ENCODE measurements at places on chromosomes 6 and 20.

GRCh38 chr20:47529840-47530239 is 28.2 kb downstream of the NCOA3 start:
- DNase-seq = no peak

GRCh38 chr6:98944168-98944567 is 3.6 kb downstream of the FBXL4 start:
- no peak for DNase-seq

DNA sequence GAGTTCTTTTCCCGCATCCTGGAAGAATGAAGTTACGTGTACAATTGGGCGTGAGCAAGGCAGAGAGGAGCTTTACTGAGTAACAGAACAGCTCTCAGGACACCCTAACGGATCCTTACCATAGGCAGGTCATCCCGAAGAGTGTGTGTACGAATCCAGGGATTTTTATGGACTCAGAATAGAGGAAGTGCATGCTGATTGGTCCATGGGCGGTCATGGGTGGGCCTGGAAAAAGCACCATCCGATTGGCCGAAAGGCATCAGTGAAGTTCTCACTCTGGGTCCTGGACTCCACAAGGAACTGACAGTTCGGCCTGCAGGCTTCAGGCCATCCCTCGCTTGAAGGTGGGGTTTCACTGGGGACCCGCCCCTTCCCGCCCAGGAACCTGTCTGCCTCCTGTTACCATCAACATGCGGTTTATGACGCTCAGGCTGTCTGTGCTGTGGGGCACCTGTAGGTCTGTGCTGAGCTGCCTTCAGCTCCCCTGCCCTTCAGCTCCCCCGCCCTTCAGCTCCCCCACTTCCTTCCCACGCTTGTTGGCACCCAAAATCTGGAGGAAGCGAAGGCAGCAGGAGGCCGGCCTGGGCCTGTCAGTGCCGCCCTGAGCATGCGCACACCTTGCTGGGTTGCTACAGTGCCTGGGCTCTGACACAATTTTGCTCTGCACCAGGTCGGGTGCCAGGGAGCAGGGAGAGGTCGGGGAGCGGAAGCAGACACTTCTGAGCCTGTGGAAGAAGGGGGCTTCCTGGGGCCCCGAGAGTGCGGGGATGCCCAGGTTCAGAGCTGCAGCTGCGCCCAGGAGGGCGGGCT is 57.9 kb upstream of the MANEA start:
- DNase-seq = no peak

DNA sequence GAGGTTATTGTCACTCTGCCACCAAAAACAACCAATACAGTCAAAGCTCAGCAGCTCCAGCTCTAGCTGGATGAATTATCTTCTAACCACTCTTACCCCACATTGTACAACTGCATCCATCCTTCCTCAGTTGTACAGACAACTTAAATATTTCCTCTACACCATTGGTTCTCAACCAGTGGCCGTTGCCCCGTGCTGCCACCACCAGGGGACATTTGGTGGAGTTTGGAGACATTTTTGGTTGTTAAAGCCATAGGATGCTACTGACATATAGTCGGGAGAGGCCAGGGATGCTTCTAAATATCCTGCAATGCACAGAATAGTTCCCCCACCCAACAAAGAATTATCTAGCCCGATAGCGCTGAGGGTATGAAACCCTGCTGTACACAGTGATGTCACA is 59.3 kb downstream of the SHLD1 start:
- DNase-seq = no peak

- DNase-seq = no peak
Measured at GRCh38 chr6:79280756-79281155, 46.3 kb upstream of the HMGN3 start.

DNA sequence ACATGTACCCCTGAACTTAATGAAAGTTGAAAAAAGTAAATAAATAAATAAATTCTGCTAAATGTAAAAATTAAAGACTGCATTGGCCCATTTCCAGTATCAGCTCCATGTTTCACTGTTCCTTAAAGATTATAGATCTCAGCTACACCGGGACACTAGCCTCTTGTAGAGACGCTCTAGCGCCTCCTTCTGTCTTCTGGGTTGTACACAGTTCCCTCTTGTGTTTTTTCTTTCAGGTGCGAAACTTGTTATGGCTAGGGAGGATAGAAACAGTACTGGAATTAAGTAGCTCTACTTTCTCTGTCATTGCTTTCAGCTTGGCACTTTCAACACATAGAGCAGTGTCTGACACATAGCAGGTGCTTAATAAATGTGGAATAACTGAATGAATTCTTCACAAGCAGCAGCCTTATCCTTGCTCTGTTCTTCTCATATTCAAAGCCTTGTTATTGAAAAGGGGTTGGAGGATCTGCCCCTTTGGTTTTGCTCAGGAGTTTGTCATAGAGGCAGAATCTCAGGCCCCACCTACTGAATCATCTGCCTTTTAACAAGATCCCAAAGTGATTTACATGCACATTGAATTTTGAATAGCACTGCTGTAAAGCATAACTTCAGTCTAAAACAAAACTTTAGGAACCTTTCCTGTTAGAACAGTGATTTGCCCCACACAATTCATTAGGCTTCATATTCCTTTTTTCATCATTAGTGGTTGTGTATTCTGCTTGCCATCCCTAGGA is 92.3 kb downstream of the FIG4 start:
- peak; percentile 90 for DNase-seq

GRCh38 chr20:47588158-47588557 is 86.5 kb downstream of the NCOA3 start:
- DNase-seq = no peak

- DNase-seq = no peak
Measured at GRCh38 chr20:49283176-49283702, 5.4 kb upstream of the ZNFX1 start.

DNA sequence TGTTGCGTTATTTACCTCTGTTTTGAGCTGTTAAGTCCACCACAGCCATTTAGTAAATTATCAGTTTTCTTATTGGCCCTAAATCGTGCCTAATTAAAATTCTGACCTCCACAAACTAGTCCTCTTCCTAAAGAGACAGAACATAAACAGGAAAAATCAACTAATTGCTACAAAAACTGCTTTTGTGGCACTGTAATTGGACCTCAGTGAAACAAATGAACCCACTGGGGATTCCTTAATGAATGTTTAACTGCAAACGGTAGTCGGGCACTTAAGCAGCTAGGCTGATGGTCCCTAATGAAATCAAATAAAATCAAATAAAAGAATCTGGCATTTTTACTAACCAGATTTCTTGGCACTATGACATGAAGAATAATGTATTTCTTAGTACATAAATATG is 513.4 kb upstream of the SLC35B3 start:
- DNase-seq = no peak

DNA sequence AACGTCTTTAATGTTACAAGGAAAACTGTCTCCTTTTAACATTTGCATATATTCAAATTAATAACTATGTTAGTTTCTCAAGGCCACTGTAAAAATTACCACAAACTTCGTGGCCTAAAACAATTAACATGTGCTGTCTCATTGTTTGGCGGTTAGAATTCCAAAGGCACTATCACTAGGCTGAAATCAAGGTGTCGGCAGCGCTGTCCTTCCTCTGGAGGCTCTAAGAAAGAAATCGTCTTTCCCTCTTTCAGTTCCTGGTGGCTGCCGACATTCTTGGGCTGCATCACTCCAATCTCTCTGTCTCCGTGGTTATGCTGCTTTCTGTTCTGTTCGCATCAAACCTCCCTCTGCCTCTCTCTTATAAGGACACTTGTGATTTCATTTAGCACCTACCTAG is 4.2 kb downstream of the TPD52L1 start:
- peak; percentile 34 for DNase-seq

- DNase-seq = no peak
Measured at GRCh38 chr6:73879501-73880293, 183.7 kb downstream of the CD109 start.

DNA sequence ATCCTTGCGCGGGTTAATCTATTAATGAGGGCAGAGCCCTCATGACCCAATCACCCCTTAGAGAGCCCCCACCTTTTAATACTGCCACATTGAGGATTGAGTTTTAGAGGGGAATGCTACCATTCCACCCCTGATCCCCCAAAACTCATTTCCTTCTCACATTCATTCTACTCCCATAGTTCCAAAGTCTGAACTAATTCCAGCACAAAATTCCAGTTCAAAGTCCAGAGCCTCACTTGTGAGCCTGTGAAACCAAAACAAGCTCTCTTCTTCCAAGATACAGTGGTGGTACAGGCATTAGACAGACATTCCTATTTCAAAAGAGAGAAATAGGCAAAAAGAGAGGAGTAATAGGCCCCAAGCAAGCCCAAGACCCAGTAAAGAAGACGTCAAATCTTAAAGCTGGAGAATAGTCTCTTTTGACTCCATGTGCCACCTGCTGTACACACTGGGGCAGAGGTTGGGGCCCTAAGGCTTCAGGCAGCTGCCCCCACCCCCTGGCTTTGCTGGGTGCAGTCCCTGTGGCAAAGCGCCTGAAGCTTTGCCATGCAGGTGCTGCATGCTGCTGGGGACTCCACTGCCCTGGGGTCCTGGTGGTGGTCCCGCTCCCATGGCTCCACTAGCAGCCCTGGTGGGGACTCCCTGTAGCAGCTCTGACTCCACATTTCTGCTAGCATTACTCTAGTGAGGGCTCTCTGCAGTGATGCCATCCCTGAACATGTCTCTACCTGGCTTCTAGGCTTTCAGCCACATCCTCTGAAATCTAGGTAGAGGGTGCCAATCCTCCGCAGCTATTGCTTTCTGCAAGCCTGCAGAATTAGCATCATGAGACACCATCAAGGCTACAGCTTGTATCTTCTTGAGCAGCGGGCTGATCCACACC is 41.3 kb downstream of the RSPH3 start:
- no peak for DNase-seq

DNA sequence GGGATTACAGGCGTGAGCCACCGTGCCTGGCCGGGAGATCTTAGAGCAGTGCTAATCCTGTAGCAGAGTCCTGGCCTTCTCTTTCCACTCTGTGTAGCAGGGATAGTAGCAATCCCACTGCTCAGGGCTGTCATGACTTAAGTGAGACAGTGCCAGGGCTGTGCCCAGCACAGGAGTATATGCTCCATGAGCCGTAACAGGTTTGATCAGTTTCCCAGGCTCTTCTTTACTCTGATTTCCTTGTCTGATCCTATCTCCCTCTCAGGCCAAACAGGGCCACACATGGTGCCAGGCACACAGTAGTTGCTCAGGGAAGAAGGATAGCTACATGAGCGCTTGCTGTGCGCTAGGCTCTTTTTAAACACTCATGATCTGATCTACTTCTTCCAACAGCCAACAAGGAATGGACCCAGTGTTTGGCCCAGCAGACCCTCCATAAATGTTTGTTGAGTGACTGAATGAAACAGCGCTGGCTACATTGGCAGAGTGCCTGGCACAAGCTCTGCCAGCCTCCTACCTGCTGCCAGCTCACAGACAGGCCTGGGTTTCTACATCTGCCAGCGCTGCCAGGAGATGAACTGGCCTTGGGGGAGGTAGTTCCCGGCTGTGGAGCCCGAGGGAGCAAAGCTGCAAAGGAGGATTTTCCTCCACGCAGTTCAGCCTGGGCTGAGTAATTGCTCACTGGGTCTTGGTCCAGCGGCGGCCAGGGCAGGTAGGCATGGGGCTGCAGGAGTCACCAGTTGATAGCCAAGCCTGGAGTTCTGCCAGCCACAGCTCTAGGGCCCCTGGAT is 36.9 kb downstream of the SNAI1 start:
- DNase-seq = no peak

DNA sequence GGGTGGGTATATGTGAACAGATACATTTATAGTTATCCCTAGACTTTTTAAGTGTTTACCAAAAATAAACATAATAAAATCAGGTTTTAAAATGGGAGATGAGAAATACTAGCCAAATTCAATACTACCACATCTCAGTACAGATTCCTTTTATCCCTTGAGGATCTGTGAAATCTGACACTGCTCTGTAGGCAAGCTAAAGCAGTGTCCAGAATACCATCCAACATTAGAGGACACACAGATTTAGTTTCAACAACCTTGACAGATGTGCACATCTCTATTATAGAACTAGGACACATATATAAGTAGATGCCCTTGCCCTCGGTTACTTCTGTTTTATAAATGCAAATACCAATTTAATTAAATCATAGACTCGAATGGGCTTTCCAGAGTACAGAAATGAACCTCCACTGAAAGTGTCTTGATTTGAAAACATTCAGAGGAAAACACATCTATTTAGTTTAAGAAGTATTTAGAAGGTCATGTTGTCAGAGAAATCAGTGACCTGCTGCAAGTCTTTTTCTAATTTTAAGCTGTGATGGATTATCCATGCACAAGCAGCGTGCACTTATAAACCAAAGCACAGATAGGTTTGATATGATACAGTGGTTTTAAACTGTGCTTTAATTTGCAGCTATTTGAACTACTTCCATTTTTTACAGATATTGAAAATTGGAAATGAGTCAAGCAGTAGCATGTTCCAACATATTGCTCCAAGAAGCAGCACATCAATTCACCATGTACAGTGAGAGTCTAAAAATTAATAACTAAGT is 156.3 kb upstream of the EPHA7 start:
- no peak for DNase-seq

DNA sequence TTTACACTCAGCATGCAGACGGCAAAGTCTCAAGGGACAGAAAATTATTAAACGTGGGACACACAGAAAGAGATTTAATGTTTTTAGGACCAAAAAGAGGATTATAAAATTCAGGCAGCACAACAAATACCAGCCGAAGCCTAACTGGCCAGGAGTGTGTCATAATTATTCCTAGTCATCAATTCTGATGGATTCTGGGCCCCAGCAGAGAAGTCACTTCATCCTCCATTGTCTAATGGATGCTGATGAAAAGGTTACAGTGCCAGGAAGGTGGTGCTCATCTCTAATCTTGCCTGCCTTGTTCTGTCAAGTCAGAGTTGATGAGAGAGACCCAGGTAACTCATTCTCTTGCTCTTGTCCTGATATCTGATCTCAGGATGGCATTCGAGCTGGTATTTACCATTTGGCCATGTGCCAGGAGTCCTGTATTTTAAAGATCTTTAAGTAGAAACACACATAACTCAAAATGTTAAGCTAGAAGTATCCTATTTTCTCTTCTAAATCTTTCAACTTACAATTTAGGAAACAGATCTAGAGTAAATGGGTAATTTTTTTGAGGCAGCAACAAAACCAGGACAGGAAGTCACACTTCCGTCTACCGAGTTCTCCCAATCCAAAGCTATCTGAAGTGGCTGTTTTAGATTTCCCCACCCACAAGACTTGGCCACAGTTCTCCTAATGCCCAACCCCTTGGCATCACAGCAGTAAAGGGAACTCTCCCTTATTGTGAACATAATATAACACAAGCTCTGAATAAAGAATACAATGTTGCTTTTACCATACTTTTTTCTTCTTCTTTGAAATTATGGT is 50.0 kb downstream of the ADAT2 start:
- no peak for DNase-seq

GRCh38 chr6:43774776-43775534 is 4.9 kb downstream of the VEGFA start:
- DNase-seq = peak; percentile 96

- DNase-seq = no peak
Measured at GRCh38 chr20:8330319-8330784, 198.3 kb downstream of the PLCB1 start.

DNA sequence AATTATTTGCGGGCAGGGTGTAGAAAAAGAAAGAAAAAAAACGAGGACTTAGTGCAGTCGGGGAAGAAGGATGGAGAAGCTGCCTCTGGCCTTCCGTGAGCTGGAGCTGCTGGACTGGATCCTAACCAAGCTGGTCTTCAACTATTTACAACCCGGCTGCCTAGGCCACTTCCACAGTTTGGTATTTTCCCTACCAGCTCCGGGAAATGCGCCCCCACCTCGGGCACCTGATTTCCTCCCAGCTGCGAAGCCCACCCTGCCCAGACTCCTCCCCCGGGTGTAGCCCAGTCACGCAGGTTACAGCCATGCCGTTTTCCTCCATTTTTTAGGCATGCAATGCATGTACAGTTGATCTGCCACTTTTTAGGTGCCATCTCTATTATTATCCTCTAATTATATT is 21.2 kb downstream of the THEMIS start:
- peak; percentile 93 for DNase-seq

Measured in GM23338 (cell line).